RPMI7951 (cell line): ENCODE measurements at places on chromosomes 13 and 19. TPM values are rescaled to one million over a fixed set of nuclear protein-coding genes. Genes with fewer than 3 reads are reported as not detected.
A peak's percentile ranks its signal among the peaks of the same experiment; 100 is the strongest.

CALR3 gene
- not detected in 2 replicates for total RNA-seq

MRPL34 gene
- 77.3 and 79.5 TPM in 2 replicates for total RNA-seq

KIRREL2 gene
- 0.10 TPM in 1 of 2 replicates, not detected in the other for total RNA-seq

CBY2 gene
- not detected in 2 replicates for total RNA-seq

ADGRE3 gene
- not detected in 2 replicates for total RNA-seq

NLRP11 gene
- 1.3 and 1.7 TPM in 2 replicates for total RNA-seq

THSD1 gene
- 2.8 and 3.5 TPM in 2 replicates for total RNA-seq

SIGLECL1 gene
- total RNA-seq: not detected in 2 replicates

KMT5C gene
- 4.1 and 5.6 TPM in 2 replicates for total RNA-seq

KLK15 gene
- not detected in 2 replicates for total RNA-seq

CRLF1 gene
- total RNA-seq: 2.0 and 2.8 TPM in 2 replicates

NOVA2 gene
- not detected in 2 replicates for total RNA-seq

- DNase-seq: peak; percentile 78
Observed at GRCh38 chr13:113862191-113862930, 1.5 kb downstream of the GAS6 start.

DNA sequence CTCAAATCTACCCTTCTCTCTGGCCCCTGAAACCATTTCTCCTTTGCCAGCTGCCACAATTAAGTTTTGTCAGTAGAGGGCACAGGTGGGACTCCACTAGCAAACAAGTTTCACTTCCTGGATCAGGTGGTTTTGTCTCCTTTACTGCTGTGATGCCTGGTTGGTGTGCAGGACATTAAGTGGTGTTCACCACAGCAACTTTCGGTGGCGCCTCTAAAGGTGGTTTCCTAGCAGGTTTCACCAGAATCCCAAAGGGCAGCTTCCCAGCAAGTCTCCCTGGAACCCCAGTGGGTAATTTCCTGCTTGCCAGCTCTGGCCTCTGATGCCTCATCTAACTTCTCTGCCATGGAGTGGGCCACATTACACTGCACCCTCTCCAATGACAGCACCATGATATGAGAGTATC, 16.6 kb downstream of the MED4 start:
- DNase-seq: no peak

DNA sequence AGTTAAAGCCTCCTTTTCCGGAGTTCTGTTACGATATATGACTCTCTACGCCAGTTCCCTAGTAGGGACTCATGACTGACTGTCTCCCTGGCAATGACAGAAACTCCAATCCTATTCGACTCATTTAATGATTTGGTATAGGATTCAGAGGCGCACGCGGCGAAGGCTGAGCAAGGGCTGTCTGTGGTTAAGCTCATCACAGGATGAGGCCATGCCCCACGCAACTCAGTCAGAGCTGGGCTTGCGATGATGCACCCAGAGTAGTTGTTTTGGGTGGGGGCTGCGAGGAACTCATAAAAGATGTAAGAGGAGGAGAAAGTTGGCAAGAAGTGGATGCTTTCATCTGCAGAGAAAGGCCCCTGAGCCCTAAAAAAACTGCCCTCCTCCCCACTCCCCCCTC, 468 bp upstream of the SERTM1 start:
- DNase-seq: no peak

- DNase-seq: no peak
Observed at GRCh38 chr13:27304099-27304498, 33.5 kb downstream of the RASL11A start.

GRCh38 chr13:27008733-27009132, 162.9 kb downstream of the USP12 start:
- DNase-seq: no peak

GRCh38 chr13:77715233-77715891, 17.9 kb downstream of the SLAIN1 start:
- DNase-seq: no peak

GRCh38 chr13:80716610-80717081, 375.7 kb upstream of the SPRY2 start:
- DNase-seq: no peak

GRCh38 chr13:95050800-95051615, 250.2 kb downstream of the ABCC4 start:
- DNase-seq: no peak

- DNase-seq: no peak
Observed at GRCh38 chr19:54485851-54486250, 12.8 kb upstream of the CDC42EP5 start.

- DNase-seq: no peak
Observed at GRCh38 chr13:32257649-32258048, 57.5 kb downstream of the ZAR1L start.

DNA sequence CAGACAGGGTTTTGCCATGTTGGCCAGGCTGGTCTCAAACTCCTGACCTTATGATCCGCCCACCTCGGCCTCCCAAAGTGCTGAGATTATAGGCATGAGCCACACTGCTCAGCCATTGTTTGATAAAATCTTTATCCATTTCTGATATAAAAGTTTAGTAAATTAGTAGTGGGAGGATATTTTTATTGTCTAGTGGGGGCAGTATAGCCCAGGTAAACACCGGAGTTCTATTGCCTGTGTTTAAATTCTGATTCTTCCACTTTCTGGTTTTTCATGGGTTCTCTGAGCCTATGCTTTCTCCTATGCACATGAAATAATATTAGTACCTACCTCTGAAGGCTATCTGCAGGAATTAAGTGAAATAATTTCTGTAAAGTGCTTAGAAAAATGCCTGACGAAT, 20.1 kb upstream of the ARHGEF18 start:
- DNase-seq: no peak

- no peak for DNase-seq
Observed at GRCh38 chr13:97568850-97569249, 134.9 kb downstream of the RAP2A start.

- peak; percentile 80 for DNase-seq
Observed at GRCh38 chr13:40388617-40389016, 277.8 kb downstream of the FOXO1 start.

DNA sequence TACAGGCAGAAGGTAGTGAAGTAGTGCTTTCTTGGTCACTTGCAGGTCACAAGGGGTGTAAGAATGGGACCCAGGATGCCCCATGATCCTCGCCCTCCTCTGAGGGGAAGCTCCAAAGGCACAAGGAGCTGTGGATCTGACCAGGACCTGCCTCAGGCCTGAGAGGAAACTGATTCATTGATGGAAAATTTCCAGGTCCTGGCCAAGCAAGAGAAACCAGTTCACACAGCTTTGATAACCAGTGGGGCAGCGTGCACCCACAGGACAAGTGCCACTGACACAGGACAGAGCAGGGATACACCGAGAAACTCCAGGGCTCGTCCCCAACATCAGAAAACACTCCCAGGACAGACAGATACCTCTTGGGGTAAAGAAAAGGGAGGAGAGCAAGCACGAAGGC, 177.1 kb downstream of the RBM26 start:
- DNase-seq: no peak

DNA sequence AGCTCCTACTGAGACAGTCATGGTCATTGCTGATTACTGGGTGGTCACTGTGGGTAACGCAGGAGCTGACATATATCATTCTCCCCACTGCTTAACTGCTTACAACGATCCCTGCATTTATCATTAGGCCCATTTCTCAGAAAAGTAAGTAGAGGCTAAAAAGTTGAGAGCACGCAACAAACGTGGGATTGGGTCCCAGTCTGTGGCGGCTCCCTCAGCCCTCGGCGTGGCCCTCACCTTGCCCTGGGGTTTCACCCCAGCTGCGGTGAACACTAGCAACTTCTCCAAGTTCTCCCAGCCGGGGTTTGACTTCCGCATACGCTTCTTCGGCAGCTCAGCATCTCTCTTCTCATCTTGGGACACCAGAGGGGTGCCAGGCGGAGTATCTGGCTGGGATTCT, 2.5 kb downstream of the PNKP start:
- DNase-seq: no peak
